ENCODE measurements at places on chromosomes 16 and 17.

DNA sequence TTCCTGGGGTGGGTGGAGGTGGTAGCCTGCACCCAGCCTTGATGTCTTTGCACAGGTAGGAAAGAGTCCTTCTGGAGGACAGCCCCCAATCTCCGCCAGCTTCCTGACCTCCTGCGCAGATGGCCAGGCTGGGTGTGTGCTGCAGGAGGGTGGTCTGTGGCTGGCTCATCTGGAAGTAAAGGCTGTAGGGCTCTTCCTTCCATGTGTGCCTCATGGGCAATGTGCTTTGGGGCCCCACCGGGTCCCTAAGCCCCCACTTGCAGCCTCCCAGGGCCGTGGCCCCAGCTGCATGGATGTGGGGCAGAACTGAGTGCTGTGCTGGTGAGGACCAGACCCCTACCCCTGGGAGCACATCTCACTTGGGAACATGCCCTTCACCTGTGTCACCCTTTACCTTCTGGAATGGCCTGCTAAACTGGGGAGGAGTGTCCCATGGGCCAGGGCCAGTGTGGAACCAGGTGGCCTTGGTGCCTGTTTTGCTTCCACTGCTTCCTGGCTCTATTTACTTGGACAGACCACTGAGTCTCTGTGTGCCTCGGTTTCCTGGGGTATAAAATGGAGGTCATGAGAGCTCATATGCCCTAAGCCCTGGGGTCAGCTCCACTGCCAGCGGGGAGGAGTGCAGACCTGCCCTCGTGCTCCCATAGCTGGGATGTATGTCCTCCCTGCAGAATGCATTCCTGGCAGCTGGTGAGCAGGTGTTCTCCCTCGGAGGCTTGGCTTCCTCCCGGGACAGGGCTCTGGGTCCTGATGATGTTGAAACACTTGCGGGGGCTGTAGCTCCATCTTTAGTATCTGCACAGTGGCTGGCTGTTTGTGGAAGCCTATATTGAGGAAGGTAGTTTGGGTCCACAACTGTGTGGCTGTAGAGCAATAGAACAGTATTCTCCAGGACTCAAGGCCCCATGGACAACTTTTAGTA lies 18.0 kb downstream of the MPRIP start:
- no peak for DNase-seq

- peak; percentile 3 for DNase-seq
Measured at GRCh38 chr16:8795091-8795490, 2.3 kb downstream of the TMEM186 start.

DNA sequence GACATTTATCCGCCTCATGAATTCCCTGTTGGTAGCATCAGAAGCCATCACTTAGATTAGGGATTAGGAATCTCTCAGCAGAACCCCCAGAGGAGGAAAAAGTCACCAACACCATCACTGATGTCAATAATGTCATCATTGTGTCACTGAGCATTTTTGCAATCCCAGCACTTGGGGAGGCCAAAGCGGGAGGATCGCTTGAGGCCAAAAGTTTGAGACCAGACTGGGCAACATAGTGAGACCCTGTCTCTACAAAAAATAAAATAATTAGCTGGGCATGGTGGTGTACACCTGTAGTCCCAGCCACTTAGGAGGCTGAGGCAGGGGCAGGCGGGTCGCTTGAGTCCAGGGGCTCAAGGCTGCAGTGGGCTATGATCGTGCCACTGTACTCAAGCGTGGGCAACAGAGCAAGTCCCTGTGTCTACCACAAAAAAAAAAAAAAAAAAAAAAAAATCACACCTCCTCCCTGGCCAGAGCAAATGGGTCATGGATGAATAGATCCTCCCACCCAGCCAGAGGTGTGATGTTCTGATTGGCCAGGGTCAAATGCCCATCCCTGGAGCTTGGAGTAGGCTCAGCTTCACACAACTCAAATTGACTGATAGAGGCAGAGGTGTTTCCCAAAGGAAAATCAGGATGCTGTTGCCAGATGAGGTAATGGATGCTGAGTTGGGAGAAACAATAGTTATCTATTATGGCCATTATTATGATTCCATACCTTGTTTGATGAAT lies 31.6 kb downstream of the VWA3A start:
- DNase-seq, result no peak

- DNase-seq, result peak; percentile 20
Measured at GRCh38 chr17:76054112-76054476, 18.2 kb downstream of the SRP68 start.

DNA sequence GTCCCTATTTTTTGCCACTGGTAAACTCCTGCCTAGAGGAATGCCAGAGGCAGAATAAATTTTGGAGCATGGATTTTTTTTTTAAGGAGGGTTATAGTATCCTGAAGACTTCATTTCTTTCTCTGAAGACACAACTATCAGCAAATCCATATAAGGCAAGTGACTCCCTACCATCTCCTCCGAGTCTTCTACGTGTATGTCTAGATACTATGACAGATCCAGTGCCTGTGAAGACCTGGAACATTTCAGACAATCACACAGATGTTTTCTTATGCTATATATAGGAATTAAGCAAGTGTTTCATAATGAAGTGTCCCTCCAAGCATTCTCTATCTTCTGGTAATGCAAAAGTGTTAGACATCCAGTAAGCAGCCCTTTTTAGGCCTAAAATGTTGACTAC lies 255.5 kb upstream of the TBX2 start:
- no peak for DNase-seq

GRCh38 chr17:7437950-7438614 lies 1.2 kb upstream of the FGF11 start:
- DNase-seq, result no peak

DNA sequence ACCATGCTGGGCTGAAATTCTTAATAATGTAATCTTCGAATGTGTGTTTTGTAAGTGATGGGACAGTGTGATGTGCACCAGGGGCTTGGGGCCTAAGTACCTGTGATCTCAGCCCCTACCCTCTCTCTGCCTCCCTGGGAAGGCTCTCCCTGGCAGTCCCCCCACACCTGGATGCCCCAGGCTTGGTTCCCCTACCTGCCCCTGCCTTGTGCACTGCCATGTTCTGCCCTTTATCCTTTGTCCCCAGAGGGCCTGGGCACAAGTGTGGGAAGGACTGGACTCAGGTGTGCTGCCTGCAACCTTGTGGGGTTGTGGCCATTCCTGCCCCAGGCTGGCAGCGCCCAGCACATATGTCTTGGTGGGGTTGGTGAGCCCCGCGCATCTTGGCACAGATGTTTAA lies 55.4 kb upstream of the CREBBP start:
- no peak for DNase-seq

DNA sequence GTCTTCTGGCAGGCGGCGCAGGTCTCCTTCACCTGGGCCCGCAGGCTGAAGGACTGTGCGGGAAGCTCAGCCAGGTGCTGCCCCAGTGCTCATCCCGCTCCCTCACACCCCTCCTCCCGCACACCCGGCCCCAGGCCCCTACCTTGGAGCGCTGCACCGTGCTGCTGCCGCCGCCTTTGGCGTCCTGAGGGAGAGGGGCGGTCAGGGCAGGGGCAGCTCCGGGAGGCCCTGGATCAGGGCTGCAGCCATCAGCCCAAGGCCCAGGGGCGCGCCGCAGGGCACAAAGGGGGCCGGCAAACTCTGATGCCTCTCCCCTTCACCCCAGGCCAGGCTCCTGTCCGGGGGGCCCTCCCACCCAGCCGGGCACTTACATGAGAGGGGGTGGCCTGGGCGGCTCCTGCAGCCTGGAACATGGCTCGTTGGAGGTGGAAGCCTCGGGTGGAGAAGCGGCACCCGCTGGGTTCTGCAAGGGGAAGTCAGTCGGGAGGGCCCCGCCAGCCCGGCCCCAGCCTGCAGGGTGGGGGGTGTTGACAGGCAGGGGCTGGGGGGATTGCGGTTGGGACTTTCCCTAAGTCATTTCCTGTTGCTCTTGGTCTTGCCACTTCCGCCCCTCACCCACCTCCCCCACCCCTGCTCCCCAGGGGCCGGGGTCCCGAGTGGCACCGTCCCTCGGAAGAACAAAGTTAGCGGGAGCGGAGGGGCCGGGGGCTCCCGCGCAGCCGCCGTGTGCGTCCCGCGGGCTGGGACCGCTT lies 863 bp downstream of the LIMD2 start:
- no peak for DNase-seq

DNA sequence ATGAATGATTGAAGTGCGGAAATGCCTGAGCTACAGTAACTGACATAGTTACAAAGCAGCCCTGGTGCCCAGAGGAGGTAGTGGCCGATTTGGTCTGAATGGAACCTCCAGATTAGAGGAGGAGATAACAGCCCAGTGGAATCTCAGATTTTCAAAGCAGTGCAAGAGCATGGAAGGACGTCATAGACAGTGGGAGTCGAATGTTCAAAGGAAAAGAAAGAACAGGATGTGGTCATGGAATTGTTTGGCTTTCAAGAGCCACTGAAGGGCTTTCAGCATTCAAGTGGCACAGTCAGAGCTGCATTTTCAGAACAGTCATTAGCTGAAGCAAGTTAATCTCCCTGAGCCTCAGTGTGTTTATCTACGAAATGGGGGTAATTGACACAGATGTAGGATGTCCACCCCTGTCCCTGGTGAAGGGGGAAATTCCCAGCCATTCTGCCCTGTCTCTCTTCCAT lies 104.6 kb upstream of the CACNG3 start:
- no peak for DNase-seq

GRCh38 chr16:68539711-68540239 lies 684 bp downstream of the ZFP90 start:
- DNase-seq, result peak; percentile 6

GRCh38 chr16:1260101-1260680 lies 4.3 kb downstream of the TPSD1 start:
- no peak for DNase-seq
